RWPE2 (cell line): ENCODE measurements at places on chromosomes 2 and 18.

DNA sequence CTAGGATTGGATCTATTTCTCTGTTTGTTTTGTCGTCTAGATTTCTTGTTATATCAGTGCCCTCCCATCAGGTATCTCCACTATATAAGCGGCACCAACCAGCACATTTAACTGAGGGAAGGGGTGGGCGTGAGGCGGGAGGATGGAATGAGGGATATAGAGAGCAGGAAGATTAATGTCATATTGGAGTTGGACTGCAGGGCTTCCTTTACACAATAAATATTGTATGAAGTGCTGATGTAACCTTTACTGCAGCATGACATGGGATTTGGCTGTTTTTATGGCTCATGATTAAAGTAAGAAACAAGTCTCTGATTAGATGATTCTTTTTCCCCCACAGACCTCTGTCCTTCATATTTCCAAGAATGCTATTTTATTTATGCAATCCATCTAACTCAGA, 54.8 kb downstream of the TMEM200C start:
- DNase-seq: no peak

GRCh38 chr18:54806526-54806925, 21.8 kb upstream of the RAB27B start:
- no peak for DNase-seq

- DNase-seq: no peak
Measured at GRCh38 chr2:157334797-157335196, 9.2 kb upstream of the ERMN start.

DNA sequence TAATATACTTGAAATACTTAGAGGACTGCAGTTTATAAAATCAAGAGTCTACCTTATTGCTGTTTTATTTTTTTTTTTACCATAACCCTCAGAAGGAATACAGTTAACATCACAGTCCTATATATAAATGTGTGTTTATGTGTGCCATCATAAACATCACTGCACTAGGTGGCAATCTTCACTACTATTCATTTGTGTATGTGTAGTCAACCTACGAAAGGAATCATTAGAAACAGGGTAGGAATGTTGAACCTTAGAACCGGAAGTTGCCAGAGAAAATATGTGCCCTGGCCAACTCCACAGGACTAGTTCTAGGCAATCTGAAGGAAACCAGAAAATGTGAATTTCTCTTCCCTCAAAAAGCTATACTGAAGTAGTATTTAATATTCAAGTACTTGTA, 3.4 kb downstream of the GEN1 start:
- DNase-seq: no peak

GRCh38 chr18:56176751-56177150, 461.6 kb downstream of the TXNL1 start:
- no peak for DNase-seq

DNA sequence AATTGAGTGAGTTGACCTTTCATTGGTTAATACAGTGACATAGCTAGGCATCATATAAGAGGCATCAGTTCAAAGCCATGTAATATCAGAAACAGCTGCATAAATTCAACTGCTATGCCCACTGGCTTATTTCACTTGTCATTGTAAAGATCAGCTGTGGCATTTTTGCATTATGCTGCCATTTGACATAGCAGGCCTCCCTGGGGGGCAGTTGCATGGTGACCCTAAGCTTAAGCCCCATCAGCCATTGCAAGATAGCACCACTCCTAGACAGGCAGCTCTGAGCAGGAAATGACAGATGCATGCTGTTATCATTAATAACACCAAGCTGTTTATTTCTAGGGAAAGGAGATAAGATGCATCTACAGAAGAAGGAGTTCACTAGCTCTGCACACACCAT, 233.4 kb upstream of the CNTNAP5 start:
- DNase-seq: no peak

- no peak for DNase-seq
Measured at GRCh38 chr2:217279556-217279955, 419.7 kb upstream of the TNP1 start.

DNA sequence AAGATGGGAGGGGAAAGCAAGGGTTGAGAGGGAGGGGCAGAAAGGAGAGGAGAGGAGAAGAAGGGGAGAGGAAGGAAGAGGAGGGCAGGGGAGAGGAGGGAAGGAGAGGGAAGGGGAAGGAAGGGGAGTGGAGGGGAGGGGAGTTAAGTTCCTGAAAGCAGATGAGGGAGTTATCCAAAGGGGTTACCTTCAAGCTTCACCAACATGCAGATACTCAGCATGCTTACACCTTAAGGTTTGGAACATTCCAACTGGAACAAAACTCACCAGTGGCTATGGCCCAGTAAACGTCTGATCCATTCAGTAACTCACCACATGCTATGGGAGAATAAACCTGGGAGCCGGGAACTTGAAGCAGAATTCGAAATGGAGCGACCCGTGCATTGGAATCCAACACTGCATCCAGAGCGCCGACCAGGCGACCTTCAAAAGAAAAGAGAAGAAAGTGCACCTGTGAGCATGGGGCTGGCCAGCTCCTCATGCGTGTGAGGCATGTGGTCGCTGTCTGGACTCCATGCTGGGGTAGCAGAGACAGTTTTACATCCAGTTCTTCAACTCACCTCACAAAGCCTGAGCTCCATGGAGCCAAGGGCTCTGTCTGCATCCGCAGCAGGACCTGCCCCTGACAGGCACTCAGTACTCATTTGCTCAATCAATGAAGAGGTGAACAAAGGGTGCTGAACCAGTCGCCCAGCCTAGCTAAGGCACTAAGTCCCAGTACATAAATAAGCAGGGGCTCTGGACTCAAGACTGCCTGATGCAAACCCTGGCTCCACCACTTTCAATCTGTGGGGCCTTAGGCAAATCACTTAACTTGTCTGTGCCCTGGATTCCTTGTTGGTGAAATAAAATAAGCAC, 61.0 kb downstream of the TBC1D8 start:
- DNase-seq: no peak

DNA sequence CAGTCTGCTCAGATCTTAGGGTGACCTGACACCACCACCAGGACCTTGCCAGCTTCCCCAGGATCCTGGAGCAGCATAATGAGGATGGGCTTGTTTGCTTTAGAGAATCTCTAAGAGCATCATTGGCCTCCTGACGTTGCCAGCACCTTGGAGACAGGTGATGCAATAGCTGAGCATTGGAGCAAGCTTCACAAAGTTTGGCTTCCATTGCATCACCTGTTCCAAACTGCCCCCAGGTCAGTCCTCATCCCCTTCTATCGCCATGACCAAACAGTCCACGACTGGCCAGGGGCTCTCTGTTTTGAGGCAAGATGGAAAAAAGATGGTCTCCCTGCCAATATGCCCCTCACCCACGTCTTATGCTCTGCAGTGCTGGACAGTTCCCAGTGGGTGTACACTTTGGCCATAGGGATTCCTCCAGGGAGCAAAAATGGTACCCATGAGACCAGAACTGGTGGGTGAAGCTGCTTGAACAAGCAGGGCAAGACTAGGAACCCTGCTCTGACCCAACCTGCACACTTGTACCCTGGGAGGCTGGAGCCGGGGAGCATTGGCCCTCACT, 22.6 kb upstream of the AGAP1 start:
- DNase-seq: no peak

DNA sequence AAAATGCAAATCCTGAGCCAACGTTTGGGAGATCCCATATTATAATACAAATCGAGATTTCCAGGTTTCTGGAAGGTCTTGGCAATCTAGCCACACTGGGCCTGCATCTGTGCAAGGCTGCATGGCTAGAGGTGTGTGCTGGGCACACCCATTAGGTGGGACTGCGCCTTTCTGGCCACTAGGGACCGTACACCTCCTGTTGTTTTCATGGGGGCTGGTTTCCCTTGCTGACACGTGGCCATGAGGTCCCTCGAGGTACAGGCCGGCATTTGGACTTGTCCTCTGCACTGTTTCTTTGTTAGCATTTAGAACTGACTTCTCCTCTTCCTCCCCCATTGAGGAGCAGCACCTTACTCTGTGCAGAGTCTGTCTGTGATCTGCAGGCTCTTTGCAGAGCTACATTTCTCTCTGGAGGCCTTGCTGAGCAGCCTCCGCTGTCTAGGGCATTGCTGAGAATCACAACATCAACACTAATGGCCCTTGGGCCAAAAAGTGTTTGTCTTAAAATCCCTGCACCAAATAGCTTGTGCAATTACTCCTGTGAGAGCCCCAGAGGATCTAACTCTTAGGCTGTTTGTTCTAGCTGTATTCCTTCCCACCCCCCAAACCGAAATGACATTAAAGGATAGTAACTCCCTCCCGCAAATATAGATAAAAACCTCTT, 131.2 kb downstream of the NEDD4L start:
- DNase-seq: no peak

GRCh38 chr2:72954376-72955227, 37.3 kb downstream of the EMX1 start:
- no peak for DNase-seq

DNA sequence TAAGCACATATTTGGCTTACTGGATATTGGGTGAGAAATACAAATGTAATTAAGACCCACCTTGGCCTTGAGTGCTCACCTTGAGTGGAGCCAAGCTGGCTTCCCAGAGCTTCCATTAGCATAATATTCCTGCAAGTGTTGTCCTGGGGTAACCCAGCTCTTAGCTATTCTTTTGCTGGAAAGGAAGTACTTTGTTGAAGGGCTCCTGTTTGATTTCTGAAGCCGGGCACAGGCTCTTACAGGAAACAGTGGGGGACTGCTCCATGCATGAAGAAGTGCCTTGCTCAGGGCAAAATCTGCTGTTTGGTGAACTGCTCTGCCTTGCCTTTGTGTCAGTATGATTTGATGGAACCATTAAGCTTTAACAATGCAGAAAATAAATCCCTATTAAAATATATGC, 325.4 kb downstream of the SMAD2 start:
- no peak for DNase-seq

DNA sequence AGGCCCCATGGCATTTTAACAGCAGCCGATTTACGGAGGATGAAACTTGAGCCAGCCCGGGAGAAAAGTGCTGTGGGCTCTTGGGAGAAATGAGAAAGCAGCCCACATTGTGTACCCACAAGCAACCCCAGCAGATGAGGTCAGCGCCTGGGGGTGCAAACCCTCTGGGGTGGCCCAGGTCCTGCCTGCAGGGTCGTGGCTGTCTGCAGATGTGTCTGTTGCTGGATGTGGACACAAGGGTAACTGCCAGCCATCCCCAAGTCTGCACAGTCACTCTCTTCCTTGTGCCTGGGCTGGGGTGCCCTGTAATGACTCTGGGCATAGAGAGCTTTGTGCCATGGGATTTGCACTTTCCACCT, 170.8 kb downstream of the PRKCE start:
- DNase-seq: no peak

GRCh38 chr2:216351172-216351925, 20.9 kb downstream of the MARCHF4 start:
- DNase-seq: no peak
